Activated CD8-positive, alpha-beta memory T cell treated with anti-CD3 and anti-CD28 coated beads, Interleukin-2, amount 50 U/mL, for 4 hours (primary cell): ENCODE measurements at places on chromosomes 11 and 22.

DNA sequence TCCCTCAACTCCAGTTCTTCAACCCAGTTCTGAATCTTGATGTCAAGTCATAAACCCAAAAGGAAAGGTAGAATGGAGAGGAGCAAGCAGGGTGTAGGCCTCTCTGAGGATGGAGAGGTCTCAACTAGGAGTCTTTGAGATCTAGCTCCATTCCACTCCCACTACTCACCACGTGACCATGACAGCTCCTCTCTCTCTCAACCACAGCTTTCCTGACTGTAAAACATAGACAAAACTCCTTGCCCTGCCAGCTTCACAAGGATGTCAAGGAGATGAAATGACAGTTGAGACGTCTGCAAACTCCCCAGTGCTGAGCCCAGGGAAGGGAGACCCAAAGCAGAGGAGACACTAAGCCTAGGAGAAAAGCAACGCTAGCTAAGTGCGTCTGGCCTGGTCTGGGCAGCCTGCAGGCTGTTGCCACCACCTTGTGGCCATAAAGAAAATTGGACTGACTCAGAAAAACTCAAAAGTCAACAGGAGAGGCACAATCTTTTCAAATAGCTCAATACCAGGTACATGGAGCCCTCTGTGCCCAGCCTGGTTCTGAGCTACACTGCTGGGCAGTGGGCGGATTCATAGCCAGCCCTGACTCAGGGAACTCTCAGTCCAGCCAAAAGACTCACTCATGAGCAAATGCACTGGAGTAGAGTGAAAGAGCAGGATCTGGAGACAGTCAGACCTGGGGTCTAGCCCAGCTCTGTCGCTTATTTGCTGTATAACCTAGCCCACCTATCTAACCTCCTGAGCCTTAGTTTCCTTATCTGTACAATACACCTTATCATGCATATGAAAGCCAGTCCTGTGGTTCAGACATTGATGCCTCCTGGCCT lies 3.4 kb downstream of the CLPB start:
- peak; percentile 27 for DNase-seq

DNA sequence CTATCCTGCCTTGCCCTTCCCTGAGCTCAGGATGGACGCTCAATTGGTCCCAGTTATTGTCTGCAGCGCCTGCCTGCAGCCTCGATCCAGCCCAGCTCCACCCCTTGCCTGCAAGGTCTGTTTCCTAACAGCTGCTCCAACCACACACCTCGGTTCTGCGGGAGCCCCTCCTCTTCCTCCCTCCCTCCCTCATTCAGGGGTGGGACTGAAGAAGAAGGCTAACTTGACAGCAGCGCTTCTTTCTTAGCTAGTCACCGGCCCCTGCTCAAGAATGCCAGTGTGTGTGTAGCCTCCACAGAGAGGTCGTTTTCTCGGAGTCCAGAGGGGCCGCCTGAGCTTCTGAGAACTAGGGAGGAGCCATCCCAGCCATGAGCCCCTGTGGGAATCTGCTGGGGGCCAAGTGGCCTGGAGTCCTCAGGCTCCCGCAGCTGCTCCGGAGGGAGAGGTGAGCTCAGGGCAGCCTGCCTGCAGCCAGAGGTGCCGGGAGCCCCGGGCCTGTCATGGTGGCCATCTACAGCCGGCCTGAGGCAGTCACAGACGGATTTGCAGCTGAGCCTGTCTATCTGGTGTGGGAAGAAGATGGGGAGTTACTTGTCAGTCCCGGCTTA lies 36.1 kb downstream of the LIMK2 start:
- peak; percentile 58 for DNase-seq

- DNase-seq: no peak
Measured at GRCh38 chr11:2747248-2748027, 47.6 kb upstream of the KCNQ1OT1 start.

DNA sequence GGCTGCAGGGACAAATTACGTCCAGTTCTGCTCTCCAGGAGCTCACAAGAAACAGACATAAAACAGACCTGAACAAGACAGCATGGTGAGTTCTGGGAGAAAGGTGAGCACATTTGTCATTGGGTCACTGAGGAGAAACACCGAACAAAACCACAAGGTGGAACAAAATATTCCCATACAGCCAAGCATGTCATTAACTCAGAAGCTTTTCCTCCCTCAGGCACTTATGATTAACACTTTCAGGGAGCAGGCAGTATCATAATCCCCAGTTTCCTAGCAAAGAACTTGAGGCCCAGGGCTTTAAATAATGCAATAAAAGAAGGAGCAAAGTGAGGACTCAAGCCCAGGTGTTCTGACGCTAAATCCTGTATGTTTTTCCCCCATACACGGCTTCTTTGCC lies 43.0 kb downstream of the P4HA3 start:
- DNase-seq: no peak

DNA sequence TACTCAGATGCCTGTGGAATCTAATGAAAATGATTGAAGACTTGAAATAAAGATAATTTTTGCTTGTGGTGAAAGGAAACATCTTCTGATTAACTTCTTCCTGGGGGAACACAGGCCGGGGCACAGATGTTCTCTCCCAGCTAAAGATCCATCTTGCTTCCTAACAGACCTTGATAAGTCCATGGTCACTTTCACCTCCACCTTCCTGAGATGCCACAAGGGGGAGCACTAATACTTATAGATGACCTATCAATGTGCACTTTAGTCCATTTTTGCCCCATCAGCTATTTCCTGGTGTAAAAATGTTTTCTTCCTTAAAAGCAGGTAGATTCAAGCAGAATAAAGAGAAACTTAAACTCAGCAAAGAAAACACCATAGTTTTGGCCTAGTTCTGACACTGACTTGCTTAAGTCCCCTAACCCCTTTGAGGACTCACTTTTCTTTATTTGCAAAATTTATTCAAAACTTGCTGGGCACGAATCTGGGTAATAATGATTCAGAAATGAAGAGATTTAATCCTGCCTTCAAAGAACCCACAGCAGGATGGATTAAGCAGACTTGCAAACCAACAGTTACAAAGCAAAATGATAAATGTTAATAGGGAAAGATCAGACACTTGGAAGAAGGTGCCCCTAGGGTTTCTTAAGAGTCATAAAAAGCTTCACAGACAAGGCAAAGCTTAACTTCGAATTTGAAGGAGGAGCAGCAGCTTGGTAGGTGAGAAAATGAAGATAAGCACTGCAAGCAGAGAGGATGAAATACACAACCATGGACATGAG lies 158.7 kb downstream of the RAB38 start:
- DNase-seq: peak; percentile 43
